ENCODE measurements at places on chromosomes 7 and 10. TPM values are rescaled to one million over a fixed set of nuclear protein-coding genes. Genes with fewer than 3 reads are reported as not detected.

- DNase-seq: no peak
Observed at GRCh38 chr7:73746378-73746777, 7.8 kb upstream of the ABHD11 start.

- no peak for DNase-seq
Observed at GRCh38 chr7:31092606-31093005, 40.5 kb downstream of the ADCYAP1R1 start.

GRCh38 chr7:115701141-115701540 is 329.4 kb downstream of the TFEC start:
- DNase-seq: peak; percentile 21

- no peak for DNase-seq
Observed at GRCh38 chr10:12487366-12487765, 138.0 kb downstream of the CAMK1D start.

HKDC1 gene
- total RNA-seq: 0.13 TPM
